Endothelial cell (in vitro differentiated cells): ENCODE measurements at places on chromosomes 1 and 21.

- no peak for DNase-seq
Observed at GRCh38 chr1:204589409-204590038, 73.3 kb downstream of the MDM4 start.

GRCh38 chr1:5410652-5411051, 581.6 kb downstream of the NPHP4 start:
- no peak for DNase-seq

DNA sequence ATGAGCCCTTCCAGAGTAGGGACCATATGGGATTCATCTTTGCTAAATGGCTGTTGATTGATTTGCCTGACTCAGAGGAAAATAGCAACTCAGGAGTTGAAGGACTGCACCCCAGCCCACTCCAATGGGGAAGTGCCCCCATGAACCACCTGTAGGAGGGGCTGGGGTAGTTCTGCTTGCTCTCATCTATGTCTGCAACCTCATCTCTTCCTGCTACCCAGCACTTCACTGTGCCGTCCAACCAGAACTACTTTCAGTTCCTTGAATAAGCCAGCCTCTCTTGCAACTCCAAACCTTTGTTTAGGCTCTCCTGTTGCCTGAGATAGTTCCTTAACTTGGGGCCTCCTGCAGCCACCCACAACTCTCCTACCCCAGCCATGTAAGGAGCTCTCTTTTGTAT, 26.6 kb downstream of the BEND5 start:
- no peak for DNase-seq

DNA sequence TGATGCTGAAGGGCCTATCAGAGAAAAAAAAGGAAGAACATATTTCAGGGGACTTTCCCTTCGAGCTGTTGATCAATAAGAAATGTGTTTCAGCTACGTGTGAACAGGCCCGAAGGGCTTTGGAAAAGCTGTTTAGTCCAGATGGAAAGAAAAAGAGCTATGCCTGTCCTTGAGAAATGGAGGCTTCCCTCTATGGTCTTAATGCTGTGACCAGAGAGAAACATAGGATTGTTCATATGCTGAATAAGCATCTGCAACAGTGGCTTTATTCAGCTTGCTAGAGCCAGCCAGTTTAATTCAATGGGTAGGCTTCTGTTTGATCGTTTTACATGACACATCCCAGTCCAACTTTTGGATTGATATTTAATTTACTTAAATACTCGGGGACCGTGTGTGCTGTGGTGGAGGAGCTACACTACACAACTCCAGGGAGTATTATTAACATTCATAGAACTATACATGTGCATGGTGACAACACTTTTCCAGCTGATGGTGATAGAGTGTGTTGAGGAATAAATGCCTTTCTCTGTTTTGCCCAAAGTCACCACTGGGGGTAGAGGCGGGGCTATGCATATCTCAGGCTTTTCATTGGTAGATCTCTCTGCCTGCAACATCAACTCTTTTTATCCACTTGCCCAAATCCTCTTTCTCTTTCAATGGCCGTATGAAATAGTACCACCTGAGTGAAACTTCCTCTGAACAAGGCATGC, 106.7 kb upstream of the C8B start:
- no peak for DNase-seq

DNA sequence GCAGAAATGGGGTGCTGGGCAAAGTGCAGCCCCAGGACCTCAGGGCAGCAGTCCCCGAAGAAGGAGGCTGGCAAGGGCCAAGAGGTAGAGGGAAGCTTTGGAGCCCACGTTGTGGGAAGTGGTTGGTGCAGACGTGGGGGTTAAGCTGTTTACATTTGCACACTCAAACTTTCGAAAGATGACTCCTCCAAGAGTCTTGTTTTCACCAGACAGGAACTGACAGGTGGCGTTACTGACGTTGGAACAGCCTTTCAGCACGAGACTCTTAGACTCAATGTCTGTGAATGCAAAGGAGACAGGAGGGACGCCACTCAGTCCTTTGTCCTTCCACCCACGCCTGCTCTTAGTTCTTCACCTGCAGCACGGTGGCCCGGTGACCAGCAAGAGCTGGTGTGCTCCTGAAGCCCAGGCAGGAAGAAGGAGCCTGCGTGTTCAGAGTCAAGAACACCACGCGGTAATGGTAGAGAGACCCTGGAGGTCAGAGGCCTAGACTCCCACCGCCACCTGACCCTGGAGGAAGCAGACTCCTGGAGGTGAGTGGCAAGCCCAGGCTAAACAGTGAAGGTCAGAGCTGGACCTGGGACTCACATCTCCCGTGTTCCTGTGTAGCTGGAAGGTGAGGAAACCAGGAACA, 15.9 kb downstream of the LYPD8 start:
- no peak for DNase-seq

GRCh38 chr1:100989306-100990077, 36.1 kb downstream of the DPH5 start:
- no peak for DNase-seq

DNA sequence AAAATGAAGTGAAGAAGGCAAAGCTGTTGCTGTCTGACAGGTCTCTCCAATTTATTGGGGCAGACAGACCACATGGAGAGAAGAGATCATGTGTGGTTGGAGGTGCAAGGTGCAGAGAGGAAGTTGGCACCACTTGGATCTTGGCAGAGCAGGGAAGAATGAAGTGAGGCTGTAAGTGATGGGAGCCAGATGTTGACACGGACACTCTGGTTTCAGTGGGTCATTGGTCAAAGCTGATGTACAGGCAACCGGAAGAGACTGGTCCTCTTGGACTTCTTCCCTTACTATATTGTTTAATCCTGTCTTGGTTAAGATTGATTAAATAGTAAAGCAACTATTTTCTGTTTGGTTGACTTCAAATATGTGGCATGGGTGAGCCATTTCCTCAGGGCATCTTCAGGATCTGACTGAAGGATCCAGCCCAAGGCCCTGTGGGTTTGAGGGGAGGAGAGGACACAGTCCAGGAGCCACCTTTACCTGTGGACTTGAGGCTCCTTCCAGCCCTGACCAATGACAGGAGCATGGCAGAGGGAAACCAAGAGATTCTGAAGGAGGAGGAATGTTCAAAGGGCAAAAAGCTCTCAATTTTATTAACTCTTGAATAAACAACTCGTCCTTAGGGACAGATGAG, 49.4 kb downstream of the NENF start:
- DNase-seq: no peak

- DNase-seq: no peak
Observed at GRCh38 chr1:183770816-183771128, 34.1 kb upstream of the RGL1 start.

- DNase-seq: no peak
Observed at GRCh38 chr1:53663529-53664300, 75.2 kb downstream of the GLIS1 start.

DNA sequence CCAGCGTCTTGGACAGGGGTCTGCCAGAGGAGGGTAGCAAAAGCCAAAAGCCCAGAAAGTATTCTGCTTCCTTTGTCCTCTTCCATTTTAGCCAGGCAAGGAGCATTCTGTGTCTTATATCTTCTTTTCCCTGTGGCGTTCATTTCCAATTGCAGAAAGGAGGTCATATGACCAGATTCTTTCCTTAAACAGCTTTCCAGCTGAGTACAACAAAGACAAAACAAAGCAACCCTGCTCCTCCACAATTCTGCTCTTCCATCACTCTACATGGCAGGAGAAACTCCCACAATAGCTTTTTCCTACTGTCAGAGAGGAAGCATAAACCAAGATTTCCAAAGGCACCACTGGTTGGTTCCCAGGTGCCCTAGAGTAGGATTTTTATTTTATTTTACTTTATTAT, 19.7 kb downstream of the ENSA start:
- DNase-seq: no peak
